Hematopoietic multipotent progenitor cell treated with erythropoietin and hydrocortisone succinate and interleukin-3 and kit ligand, for 4 days (in vitro differentiated cells): ENCODE measurements at places on chromosomes 6 and 20.

GRCh38 chr6:118890997-118891790 is 2.8 kb upstream of the ASF1A start:
- DNase-seq: peak; percentile 51

DNA sequence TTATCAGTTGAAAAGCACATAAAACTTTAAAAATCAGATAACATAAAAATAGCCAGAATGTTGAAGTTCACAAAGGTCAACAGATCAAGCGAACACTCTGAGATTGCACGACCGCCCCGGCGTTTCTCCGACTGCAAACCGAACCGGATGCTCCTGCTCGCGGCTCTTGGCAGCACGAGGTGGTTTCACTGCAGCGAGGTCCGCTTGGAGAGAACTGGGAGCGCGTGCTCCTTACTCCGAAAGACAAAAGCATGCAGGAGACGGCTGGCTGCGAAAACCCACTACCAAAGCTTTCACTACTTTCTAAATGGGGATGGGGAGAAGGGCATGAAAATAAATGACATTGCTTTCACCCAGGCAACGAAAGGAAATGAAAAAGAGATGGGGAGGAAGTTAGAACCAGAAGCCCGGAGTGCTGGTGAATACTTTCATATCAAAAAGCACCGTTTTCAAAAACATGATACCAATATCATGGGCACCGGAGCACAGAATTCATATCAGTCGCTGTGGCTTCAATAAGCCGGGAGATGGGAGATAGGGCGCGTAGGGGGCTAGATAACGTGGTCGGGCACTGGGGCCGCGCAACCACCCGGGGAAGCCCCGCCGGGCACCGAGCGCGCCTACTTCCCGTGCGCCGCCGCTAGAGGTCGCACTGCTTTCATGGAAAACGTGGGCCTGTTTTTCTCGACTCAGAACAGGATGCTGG is 8.3 kb upstream of the ANKRD60 start:
- DNase-seq: peak; percentile 81

GRCh38 chr20:37882961-37883712 is 19.8 kb upstream of the VSTM2L start:
- no peak for DNase-seq

- DNase-seq: no peak
Observed at GRCh38 chr20:48162621-48163020, 377.3 kb upstream of the SULF2 start.

- no peak for DNase-seq
Observed at GRCh38 chr20:911882-912600, 4.1 kb downstream of the ANGPT4 start.

- DNase-seq: no peak
Observed at GRCh38 chr20:63164484-63165355, 51.2 kb downstream of the YTHDF1 start.

DNA sequence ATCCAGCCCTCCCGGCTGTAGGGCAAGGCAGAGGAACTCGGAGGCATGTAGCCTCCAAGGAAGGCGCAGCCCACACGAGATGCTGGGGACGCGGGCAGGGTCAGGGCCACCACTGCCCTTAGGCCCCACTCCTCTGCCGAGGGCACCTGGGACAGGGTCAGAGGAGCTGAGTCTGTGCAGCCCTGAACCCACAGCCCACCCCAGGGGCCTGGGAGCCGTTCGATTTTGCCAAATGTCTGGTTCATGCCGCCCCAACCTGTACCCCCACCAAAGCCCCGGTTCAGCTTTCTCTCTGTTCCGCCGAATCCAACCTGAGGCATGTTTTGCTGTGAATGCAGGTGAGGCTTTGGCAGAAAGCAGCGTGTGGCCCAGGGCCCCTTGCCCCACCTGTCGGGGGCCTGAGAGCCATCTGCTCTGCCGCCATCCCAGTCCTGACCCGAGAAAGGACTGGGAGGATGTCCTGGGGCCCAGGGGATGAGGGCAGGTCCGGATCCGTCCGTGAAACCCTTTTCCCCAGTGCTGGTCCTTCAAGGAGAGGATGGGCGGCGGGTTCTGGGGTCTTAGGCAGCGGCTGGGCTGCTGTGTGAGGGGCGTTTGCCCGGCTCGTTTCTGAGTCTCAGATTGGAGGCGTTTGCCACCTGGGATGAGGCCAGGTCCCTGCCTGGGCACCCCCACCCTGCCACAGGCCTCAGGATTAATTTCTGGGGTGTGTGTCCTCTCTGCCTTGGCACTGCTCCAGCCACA is 79.3 kb upstream of the GATA5 start:
- no peak for DNase-seq

DNA sequence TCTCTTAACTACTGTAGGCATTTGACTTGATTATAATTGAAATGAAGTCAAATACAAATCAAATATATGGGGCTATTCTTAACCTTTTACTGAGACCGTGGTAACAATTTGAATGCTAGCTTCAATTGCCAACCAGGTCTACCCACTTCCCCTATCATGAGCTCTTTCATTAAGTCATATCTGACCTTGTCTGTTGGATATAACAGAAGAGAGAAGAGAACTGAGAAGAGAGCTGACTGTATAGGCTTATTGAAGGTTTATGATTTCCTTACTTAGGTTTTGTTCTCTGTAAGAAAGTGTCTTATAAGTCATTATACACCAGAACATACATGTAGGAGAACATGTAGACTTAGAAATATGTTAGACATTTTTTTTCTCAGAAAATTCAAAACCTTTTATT is 549.4 kb downstream of the COL12A1 start:
- DNase-seq: no peak

- peak; percentile 89 for DNase-seq
Observed at GRCh38 chr6:33312361-33313104, 1.3 kb downstream of the TAPBP start.

DNA sequence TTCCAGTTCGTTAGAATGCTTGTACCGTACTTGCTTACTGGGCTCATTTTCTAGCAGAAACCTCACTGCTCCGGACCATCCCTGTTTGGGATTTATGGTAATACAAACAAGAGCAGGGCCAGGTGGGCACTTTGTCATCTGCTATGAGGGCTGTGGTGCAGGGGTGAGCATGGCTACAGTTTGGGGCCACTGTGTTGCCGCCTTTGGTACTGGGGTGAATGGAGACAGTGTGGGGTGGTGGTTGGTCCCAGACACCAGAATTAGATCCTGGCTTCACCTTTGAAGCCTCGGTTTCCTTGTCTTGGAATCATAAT is 95.0 kb downstream of the TOX2 start:
- no peak for DNase-seq

DNA sequence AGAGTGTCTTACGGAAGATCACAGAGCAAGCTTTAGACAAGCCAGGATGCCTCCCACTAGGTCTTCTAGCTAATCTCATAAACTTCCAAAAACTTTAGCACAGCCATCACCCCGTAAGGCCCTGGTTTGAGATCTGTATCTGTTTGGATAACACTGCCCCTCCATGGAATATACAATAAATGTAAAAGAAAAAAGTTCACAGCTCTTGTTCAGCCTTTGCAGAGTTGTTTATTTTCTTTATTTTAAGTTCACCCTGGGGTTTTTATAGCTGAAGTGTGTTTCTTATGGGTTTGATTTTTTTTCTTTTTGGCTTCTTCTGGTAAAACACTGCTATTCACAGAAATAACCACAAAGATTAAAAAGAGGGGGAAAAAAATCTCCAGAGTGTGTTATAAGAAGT is 125.6 kb downstream of the EYA2 start:
- no peak for DNase-seq

GRCh38 chr6:32761072-32761471 is 2.3 kb downstream of the HLA-DQB2 start:
- DNase-seq: peak; percentile 14

DNA sequence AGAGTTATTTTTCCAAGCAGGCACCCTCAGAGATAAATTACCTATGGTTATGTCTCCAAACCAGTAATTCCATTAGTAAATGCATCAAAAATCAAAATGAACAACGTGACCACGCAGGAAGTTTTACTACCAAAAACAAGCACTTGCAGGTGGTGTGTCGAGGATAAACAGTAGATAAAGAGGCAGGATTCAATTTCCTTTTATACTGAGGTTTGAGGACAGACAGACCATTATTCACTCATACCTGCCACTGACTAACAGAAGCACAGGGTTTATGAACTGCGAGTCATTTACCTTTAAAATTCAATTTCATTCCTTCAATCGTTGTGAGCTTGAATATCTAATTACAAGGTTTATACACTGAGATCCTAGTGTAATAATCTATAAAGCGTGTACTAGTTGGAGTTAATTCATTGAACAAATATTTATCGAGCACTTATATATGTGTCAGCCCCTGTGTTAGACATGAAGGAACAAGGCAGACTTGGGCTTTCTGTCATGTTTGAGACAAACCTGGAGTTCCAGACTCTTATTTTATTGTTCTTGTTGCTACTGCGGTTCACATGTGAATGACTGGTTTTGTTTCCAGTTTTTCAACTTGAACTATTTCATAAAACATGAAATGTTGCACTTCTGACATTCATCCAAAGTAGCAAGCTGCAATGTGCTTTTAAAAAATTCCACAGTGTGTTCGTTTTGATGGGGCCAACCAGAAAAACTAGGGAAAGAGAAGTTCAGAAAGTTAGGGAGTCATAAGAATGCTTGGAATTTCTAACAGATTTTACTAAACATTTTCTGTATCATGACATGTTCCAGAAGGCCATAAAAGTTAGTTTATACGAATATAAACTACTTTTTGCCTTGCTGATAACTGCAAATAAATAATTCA is 205.6 kb downstream of the UST start:
- DNase-seq: no peak

- DNase-seq: peak; percentile 18
Observed at GRCh38 chr6:144722925-144723324, 437.8 kb downstream of the UTRN start.

GRCh38 chr20:64156136-64156885 is 7.9 kb upstream of the MYT1 start:
- no peak for DNase-seq

DNA sequence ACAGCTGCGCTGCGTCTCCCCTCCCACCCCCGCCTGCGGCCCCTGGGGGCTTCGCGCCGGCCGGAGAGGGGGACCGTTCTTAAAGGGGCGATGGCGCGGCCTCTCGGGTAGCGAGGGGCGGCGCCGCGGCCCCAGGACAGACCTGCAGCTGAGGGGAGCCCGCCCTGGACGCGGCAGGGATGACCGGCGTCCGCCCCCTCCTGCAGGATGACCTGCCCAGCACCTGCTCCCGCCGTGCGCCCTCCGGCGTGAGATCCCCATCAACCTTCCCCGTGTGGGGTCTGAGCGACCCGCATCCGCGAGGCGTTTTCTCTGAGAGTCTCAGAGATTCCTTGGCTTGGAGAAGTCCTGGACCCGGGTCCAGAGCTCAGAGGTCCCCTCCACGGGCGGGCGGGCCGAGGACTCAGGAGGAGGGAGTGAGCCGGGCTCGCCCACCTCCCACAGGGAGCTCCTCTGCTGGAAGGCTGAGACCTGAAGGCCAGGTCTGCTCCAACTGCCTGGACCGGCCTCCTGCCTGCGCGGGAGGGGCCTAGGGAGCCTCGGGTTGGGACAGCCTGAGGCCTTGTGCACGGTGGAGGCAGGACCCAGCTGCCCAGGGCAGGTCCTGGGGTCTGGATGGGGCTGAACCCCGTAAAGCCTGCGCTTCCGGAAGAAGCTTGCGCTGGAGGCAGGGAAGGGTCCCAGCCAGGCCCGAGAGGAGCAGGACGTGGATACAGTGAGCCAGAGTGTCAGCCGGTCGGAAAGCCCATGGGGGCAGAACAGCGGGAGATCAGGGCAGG is 532 bp upstream of the NKAIN4 start:
- no peak for DNase-seq

DNA sequence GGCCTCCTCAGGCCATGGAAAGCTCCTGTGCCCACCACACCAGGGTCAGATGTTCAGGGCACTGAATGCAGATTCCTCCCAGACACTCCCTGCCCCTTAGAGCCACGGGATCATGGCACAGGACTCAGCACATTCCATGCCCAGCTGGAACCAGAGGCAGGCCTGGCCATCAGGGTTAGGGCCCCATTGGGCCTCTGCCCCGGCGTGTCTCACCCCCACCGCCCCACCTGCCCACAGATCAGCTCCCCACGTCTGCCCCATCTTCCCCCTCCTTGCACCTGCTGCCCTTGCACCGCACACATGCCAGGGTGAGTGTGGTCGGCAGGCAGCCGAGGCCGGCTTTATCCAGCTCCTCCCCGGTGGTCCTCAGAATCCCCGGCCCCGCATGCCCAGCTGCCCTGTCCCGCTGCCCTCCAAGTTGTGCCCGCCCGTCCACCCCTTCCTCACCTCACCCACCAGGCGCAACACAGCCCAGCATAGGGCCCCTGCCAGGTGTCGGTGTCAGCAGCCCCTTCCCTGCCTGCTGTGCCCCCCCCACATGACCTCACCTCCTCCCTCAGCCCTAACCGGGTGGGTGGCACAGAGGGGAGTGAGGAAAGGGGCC is 2.2 kb upstream of the SRMS start:
- DNase-seq: no peak

DNA sequence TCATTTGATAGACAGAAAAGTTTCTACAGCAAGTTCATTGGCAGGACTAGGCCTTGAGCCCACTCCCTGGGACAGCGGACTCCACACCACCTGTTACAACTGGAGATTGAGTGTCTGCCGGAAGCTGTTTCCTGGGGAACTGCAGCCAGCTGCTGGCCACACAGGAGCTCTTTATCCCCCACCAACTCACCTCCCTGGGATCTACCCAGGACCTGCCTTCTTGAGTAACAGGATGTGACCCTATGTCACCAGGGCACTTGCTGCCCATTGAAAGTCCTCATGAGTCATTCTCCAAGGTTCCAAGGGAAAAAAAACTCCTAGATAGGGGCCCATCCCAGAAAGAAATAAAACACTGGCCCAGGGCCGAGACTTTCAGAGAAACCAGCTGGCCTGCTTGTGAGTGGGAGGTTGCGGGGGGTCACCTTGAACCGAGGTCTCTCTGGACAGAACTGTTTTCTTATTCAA is 37.4 kb upstream of the SLC9A8 start:
- DNase-seq: no peak

DNA sequence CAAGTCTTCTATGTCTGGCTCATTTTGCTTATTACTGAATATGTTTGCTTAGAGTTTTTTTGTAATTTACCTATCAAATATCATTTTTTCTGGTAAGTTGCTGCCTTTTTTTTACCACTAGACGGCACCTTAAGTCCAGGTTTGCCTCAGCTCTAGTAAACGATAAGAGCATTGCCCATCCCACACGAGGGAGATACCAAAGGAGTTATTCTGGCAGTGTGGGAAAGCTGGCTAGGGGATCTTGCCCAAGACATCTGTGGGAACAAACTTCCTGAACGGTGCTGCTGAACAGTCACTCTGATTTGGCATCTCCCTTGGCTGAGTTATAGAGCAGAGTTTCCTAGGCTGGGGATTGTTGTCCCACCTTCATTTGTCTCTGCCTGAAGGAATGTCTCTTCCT is 306.4 kb downstream of the COL12A1 start:
- DNase-seq: peak; percentile 1

- no peak for DNase-seq
Observed at GRCh38 chr6:113719545-113719944, 137.6 kb upstream of the MARCKS start.

- DNase-seq: peak; percentile 62
Observed at GRCh38 chr6:10520468-10520867, 683 bp upstream of the GCNT2 start.

- DNase-seq: no peak
Observed at GRCh38 chr6:78093906-78094305, 441.1 kb downstream of the MEI4 start.

- DNase-seq: no peak
Observed at GRCh38 chr6:133945158-133945557, 7.9 kb upstream of the TBPL1 start.

GRCh38 chr20:50323777-50324775 is 133.4 kb downstream of the CEBPB start:
- DNase-seq: no peak

- DNase-seq: no peak
Observed at GRCh38 chr6:16284472-16284871, 46.1 kb downstream of the GMPR start.

GRCh38 chr6:70996106-70996505 is 39.2 kb upstream of the B3GAT2 start:
- no peak for DNase-seq
